ENCODE measurements at places on chromosomes 2 and 18. TPM values are rescaled to one million over a fixed set of nuclear protein-coding genes. Genes with fewer than 3 reads are reported as not detected.

The ZCCHC2 gene
- 8.0 TPM for total RNA-seq

The BOLL gene
- not detected for total RNA-seq

The SLC1A4 gene
- total RNA-seq = 2.7 TPM

The WDR12 gene
- total RNA-seq = 17.5 TPM

The MLPH gene
- total RNA-seq = 11.2 TPM

The DCC gene
- total RNA-seq = 0.06 TPM

The NT5C1B gene
- total RNA-seq = 0.10 TPM

The ATP6V1C2 gene
- total RNA-seq = 0.50 TPM

The UGT1A4 gene
- total RNA-seq = 0.34 TPM

The CD8B2 gene
- total RNA-seq = not detected

The POMC gene
- 5.2 TPM for total RNA-seq

The ZNF892 gene
- 4.4 TPM for total RNA-seq

The C1QL2 gene
- not detected for total RNA-seq

The CD207 gene
- not detected for total RNA-seq

The UNC80 gene
- not detected for total RNA-seq

The TLX2 gene
- not detected for total RNA-seq

The L3MBTL4 gene
- total RNA-seq = not detected

The RAPGEF4 gene
- 4.7 TPM for total RNA-seq

The MPHOSPH10 gene
- 20.7 TPM for total RNA-seq

The SCN1A gene
- not detected for total RNA-seq

The UGP2 gene
- total RNA-seq = 82.0 TPM

The NTSR2 gene
- not detected for total RNA-seq

The OXER1 gene
- not detected for total RNA-seq

The FRZB gene
- not detected for total RNA-seq

The COBLL1 gene
- total RNA-seq = 1.1 TPM

The SPATA3 gene
- total RNA-seq = not detected

The C2orf72 gene
- 0.19 TPM for total RNA-seq

The ARMC9 gene
- 11.4 TPM for total RNA-seq

The DPYSL5 gene
- total RNA-seq = not detected

The UPP2 gene
- total RNA-seq = not detected

The RNF103 gene
- total RNA-seq = 22.5 TPM

The ALLC gene
- not detected for total RNA-seq

The PRSS56 gene
- not detected for total RNA-seq

The SLC9A4 gene
- total RNA-seq = not detected

The INPP5D gene
- 0.10 TPM for total RNA-seq

The IL36A gene
- total RNA-seq = not detected

The CCL20 gene
- total RNA-seq = 0.31 TPM

The SOX11 gene
- not detected for total RNA-seq

The NYAP2 gene
- total RNA-seq = not detected

The HOXD13 gene
- total RNA-seq = not detected

The CCDC195 gene
- total RNA-seq = not detected

The CD302 gene
- total RNA-seq = 56.9 TPM

The OR6B2 gene
- not detected for total RNA-seq

The TUBA3E gene
- total RNA-seq = not detected

The MARCHF7 gene
- total RNA-seq = 45.9 TPM

The CXCR2 gene
- not detected for total RNA-seq

The KCNF1 gene
- total RNA-seq = not detected

Measured in cardiac ventricle fibroblast (primary cell).